ENCODE measurements at places on chromosomes 11 and 22. TPM values are rescaled to one million over a fixed set of nuclear protein-coding genes. Genes with fewer than 3 reads are reported as not detected.

Gene DEPDC7
- total RNA-seq: 1.2 TPM

Gene KRTAP5-6
- total RNA-seq: not detected

DNA sequence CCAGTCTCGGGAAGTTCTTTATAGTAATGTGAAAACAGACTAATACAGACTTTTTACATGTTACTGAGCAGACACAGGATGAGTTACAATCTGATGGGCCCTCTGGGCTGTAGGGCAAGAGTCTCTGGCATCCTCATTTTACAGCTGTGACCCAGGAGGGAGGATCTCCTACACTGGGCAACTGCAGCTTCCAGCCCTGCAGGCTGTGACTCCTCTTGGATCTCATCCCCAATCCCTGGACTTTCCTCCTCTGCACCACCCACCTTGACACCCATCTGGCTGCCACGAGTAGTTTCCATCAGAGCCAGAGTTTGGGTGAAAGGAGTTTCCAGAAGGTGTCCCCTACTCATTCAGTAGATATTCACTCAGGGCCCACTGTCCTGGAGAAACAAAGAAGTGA lies 48.9 kb upstream of the MYEOV start:
- DNase-seq: no peak

DNA sequence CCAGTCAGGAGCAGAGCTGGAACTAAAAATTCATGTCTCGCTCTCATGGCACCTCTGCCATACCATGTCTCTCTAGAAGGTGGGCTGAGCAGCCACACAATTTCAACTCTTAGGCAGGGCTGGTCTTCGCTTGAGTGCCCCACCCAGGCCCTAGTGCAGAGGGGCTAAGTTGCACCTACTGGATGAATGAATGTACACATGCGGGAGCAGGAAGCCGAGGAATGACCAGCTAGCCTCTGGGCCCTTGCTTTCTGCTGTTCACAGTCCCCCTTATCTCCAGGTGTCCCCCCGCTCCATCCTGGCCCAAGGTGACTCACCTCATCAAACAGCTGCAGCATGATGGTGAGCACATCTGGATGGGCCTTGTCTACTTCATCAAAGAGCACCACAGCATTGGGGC lies 57.5 kb upstream of the PHOX2A start:
- DNase-seq: no peak

Gene LARGE1
- total RNA-seq: 22.4 TPM

DNA sequence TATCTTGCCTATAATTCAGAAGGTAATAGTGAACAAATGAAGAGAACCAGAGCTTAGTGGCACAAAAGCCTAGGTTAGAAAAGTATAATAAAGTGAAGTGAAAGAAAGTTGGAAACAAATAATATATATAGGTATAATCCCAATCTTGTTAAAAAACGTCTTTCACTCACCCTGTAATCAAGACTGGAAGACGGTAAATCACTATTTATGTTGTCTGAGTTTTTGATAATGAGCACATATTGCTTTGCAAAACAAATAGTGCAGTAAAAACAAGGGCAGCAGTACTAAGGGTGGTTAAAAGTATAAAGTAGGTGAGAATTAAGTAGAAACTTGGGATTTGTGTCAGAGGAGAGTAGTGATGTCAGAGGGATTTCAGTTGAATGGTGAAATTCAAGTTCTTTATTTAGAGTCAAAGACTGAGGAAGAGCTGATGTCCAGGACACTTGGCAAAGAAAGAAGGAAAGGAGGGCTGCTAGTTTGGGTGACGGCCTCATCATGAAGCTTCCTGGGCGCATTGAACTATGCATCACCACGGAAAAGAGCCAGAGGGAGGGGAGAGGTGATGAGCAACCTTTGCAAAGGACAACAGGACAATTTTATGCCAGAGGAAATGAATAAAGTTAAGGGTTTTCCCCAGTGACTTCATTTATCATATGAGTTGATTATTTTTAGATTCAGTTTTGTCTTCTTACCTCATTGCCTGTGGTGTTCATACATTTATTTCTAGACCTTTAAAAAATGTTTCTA lies 11.4 kb downstream of the NCAM1 start:
- no peak for DNase-seq

- no peak for DNase-seq
These were observed 3.2 kb upstream of the PIWIL4 start for GRCh38 chr11:94563848-94564467.

DNA sequence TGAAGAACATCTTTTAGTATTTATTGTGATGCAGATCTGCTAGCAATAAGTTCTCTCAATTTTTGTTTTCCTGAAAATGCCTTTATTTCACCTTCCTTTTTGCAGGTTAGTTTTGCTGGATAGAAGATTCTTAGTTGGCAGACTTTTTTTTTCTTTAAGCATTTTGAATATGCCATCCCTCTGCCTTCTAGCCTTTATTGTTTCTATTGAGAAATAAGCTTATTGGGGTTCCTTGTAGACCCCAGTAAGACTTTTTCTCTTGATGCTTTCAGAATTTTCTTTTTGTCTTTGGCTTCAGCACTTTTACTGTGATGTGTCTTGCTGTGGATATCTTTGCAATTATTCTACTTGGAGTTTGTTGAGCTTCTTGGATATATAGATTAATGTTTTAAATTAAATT lies 160.6 kb downstream of the PGR start:
- no peak for DNase-seq

Gene RAB39A
- 5.6 TPM for total RNA-seq

DNA sequence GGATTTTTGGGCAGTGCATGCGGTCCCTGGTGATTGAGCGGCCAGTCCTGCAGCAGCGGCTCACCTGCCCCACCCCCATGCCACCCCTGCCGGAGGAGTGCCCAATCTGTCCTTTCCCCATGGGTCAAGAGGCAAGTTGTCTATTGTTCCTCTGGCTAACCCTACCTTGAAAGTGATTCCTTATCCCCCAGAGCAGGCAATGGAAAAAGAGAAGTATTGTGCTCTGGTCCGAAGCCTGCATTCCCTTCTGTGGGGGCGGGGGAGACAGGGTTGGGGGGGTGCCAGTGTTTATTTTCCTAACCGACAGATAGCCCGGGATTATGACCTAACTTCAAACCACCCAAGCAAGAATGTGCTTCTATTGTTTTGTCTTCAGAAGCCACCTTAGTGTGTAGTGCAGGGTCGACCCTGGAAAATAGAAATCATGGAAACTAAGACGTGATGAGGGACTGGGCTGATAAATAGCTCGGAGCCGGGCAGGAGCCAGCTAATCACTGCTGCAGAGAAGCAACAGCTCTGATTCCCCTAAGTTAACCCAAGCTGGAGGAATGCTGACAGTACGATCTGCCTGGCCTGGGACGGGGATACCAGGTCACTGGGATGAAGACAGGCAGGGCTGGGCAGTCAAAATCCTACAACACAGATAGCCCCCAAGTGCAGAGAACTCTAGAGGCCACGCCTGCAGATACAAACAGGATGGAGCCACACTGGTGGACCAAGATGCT lies 38.7 kb upstream of the ATXN10 start:
- no peak for DNase-seq

- DNase-seq: no peak
These were observed 1.9 kb downstream of the TPP1 start for GRCh38 chr11:6617315-6617781.

Gene C22orf42
- not detected for total RNA-seq

DNA sequence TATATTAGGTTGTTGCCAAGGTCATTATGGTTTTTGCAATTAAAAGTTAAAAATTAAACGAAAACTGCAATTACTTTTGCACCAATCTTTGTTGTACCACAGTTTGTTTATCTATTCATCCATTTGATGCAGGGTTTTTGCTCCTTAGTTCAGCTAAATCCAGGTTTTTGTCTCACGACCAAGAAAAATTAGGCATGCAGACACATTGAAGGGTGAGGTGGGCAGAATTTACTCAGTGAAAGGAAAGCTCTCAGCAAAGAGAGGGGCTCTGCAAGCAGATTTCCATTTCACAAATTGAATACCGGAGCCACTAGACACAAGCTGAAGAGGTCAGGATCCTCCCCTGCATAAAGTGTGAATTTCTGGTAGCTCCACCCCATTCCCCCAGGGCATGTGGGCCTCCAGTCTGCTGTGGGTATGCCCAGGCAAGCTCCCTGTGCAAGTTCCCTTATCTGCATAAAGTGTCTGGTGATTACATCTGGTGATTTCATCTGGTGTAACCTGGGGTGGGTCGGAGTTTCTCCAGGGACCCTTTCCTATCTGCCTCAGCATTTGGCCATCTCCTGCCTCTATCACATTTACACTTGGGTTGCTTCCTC lies 33.3 kb downstream of the APOL6 start:
- DNase-seq: no peak

Gene TNRC6B
- total RNA-seq: 40.7 TPM

Gene ART5
- total RNA-seq: 0.87 TPM

DNA sequence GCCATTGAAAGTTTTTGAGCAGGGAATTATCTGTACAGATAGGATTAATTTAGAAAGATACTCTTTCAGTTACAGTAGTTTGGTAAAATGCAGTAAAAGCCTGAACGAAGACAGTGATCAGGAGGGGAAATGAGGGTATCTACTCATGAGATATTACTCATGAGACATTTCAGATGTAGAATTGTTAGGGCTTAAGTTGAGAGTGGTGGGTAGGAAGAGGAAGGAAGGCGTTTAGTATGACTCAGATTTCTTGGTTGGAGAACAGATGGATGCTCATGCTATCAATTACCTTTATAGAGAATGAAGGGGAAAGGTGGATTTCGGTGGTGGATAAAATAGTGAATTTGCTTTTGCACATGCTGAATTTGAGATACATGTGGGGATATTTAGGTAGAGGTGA lies 15.8 kb downstream of the CCDC81 start:
- DNase-seq: no peak
